ENCODE measurements at places on chromosomes 16 and 17.

- ATAC-seq: no peak
Measured at GRCh38 chr16:85495259-85495658, 117.9 kb upstream of the GSE1 start.

- ATAC-seq: no peak
Measured at GRCh38 chr16:66435896-66436295, 8.8 kb downstream of the BEAN1 start.

- peak; percentile 27 for ATAC-seq
Measured at GRCh38 chr17:20122254-20122879, 113.2 kb downstream of the SPECC1 start.

GRCh38 chr16:86848821-86849220, 270.5 kb downstream of the FOXL1 start:
- no peak for ATAC-seq

DNA sequence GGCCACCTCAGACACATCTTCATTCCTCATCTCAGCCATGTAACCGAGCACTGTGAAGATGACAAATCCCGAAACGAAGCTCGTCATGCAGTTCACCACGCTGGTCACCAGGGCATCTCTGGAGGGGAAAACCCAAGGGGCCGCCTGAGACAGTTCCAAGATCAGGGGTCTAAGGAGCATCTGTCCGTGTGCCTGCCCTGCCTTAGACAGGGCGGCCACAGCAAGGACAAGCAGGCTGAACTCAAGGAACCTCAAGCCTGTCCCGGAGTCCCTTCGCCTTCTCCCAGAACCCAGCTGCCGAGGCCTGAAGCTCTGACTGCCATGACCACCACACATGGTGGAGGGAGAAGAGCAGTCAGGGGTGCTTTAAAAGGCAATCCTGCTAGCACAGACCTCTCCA, 22.7 kb downstream of the SLC6A4 start:
- no peak for ATAC-seq

DNA sequence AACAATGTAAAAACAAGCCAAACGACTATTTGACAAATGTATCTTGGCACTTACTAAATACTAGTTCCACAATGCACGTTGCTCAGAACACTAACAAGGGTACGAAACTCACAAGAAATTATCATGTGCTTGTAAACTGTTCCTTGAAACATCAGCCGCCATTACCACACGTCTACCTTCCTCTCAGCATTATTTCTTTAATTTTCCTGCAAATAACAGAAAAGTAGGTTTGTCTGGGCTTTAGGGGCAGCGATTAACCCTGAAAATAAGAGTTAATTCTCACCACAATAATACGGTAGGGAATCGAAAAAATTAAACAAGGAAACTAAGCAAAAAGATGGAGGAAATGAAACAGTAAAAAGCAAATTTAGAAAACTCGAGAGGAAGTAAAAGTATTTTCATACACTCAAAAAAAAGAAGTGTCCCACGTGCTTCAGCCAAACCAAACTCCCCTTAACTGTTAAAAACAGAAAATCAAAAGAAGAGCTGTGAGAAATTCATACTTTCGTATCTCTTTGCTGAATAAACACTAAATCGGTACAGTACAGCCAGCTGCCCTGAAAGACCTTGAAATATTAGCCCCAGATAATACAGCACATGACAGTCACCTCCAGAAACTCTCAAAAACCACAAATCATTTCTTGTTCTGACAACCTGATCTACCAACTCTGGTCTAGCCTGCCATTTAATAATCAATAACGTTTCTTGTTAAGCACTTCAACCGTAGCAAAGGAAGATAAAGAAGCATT, 1.2 kb downstream of the ARHGAP17 start:
- no peak for ATAC-seq

DNA sequence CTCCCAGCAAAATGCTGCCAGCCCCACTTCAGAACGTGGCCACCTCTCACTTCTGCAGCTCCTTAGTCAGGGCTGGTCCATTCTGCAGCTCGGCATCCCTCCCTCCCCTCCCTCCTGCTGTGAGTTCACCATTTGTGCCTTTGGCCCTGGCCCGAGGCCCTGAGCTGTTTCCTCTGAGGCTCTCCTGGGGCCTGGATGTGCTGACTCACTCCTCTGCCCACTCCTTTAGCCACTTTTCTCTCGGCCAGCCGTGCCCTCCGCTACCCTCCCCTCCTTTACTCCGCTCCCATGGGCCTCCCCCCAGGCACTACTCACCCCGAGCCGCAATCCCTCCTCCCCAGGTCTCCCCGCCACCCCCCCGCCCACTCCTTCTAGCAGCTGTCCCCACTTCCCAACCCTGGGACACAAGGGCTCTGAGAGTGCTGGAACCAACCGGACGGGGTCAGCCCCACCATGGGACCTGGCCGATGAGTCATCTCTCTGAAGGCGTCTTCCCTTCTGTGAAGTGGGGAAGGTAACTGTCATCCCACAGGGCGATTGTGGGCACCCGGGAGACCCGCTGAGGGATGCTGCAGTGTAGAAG, 11.5 kb downstream of the KCNG4 start:
- peak; percentile 96 for ATAC-seq

- no peak for ATAC-seq
Measured at GRCh38 chr17:37389160-37389559, 13.4 kb downstream of the C17orf78 start.

- no peak for ATAC-seq
Measured at GRCh38 chr16:71867939-71868338, 16.0 kb downstream of the ZNF821 start.

- ATAC-seq: peak; percentile 75
Measured at GRCh38 chr16:20906341-20907255, 6.0 kb downstream of the LYRM1 start.

- ATAC-seq: peak; percentile 44
Measured at GRCh38 chr17:19270704-19271611, 33.8 kb downstream of the EPN2 start.

DNA sequence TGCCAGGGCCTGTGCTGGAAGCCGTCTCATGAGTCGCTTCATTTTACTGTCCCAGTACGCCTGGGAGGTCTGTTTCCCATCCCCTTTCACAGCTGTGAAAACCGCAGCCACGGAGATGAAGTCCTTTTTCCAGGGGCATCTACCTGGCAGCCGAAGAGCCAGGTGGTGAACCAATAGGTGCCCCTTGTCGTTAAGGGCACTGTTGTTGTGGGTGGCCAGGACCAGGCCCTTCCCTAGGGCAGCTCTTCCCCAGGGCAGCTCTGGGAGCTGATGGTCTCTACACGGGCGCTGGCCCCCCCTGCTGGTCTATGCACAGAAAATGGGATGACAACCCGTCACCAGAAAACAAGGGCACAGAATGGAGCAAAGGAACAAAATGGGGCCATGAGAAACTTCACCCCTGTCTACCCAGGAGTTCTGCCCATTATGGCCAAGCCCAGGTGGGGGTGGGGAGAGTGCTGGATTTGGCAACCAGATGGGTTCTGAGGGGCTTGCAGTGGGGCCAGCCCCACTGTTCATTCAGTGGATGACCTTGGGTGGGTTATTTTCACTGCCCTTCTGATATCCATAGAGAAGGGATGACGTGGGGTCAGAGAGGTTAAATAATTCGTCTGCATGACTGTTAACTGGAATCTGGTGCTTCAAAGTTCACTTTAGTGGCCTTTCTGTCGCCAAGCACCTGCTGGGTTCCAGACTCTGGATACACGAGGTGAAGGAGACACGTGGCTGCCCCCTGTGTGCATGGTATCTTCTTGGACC, 11.5 kb downstream of the RMI2 start:
- ATAC-seq: peak; percentile 82

DNA sequence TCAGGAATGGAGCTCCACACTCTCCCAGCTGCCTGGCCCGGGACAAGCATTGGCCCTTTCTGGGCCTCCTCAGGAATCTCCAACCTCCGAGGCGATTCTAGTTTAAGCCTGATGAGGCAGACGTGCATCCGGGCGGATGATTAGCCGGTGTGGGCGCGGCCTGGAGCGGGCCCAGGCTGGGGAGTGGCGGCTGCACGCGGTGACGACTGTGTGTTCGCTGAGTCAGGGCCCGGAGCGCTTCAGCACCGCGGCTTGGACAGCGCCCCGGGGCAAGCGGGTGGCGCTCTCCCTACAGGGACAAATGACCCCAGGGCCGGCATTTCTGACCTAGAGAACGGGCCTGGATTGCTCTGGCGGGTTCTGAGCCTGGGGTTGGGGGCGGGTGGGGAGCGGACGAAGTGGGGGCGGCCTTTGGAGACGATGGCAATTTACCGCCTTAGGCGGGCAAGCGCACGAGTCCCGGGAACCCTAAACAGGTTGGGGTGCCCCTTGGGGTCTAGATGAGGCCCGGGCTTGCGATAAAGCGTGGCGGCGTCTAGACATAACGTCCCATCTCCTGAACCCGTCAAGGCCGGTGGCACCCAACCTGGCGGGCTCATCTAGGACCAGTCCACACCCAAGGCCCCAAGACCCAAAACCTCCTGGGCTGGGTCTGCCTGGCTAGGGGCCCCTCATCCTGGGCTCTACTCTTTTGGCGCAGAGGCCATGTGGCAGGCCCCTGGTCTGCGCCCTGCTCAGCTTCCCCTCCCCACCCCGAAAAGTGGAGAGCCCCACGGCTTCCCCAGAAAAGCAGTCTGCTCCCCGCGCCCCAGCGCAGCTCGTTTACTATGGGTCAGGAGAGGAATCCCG, 22.3 kb upstream of the ZNHIT3 start:
- peak; percentile 85 for ATAC-seq

- ATAC-seq: peak; percentile 58
Measured at GRCh38 chr17:77880711-77881450, 77.6 kb upstream of the TNRC6C start.

- peak; percentile 79 for ATAC-seq
Measured at GRCh38 chr16:77660311-77660710, 62.0 kb upstream of the NUDT7 start.

DNA sequence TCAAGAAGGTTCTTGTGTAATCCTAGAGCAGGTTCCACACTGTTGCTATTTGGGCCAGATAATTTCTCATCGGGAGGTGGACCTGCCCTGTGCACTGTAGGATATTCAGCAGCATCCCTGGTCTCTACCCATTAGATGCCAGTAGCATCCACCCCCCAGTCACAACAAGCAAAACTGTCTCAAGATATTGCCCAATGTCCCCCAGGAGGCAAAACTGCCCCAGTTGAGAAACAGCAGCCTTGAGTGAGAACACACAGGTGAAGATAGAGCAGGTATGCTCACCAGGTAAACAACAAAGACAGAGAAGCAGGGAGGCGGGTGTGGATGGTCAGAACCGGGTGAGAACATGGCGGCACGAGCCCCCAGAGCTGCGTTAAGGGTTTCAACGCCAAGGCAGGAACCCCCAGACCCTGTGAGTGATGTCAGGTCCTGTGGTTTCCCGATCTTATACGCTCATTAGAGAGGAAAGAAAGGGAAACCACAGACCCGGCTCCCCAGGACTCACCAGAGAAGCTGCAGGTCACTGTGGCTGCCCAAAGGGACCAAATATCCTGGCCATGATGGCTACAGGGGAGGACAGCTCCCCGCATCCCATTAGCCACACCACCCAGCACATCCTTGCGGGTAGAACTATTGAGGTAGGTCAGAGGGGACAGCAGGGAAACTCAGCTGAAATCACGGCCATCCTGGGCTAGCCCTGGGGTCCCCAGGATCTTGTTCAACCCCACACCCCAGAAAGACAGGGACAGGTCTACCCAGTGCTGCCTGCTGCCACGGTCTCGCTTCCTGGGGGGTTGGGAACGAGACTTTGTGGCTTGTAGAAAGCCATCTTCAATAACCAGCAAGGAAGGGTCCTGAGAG, 21.2 kb downstream of the CDC42EP4 start:
- ATAC-seq: no peak

DNA sequence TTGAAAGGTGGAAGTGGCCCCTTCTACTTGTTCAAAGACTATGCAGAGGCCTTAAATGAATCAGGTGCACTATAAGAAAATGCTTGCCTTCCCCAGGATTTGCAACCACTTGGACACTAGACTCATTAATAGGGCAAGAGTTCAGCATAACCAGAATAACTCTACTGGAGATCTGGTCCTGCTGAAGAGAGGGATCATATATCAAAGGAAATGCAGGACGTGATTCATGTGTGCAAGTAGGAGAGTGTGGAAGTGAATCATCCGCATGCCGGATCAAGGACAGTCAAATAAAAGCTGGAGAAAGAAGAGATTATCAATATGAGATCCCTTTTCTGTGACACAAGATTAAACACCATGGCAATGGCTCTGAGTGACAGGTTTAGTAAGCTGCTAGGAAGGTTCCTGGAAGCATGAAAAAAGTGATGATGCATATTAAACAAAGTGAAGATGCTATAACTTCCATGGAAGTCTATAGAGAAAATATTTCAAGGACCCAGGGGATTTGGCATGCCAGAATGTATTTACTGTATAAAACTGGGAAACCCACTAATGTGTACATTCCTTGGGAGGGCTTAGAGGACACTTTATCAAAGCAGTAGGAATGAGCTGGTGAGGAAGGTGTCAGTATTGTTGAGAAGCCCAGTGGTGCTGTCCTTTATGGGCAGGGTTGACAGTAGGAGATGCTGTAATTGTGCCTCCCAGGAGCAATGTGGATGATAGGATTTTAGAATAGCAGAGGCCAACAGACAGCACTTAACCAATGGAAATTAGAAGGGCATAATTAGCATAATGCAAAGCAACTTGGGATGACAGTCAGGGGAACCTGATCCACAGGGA, 133.1 kb downstream of the ABCA8 start:
- peak; percentile 98 for ATAC-seq

- ATAC-seq: peak; percentile 21
Measured at GRCh38 chr17:66523378-66524200, 221.2 kb downstream of the PRKCA start.

- ATAC-seq: no peak
Measured at GRCh38 chr17:38893607-38894006, 23.7 kb downstream of the LASP1 start.

DNA sequence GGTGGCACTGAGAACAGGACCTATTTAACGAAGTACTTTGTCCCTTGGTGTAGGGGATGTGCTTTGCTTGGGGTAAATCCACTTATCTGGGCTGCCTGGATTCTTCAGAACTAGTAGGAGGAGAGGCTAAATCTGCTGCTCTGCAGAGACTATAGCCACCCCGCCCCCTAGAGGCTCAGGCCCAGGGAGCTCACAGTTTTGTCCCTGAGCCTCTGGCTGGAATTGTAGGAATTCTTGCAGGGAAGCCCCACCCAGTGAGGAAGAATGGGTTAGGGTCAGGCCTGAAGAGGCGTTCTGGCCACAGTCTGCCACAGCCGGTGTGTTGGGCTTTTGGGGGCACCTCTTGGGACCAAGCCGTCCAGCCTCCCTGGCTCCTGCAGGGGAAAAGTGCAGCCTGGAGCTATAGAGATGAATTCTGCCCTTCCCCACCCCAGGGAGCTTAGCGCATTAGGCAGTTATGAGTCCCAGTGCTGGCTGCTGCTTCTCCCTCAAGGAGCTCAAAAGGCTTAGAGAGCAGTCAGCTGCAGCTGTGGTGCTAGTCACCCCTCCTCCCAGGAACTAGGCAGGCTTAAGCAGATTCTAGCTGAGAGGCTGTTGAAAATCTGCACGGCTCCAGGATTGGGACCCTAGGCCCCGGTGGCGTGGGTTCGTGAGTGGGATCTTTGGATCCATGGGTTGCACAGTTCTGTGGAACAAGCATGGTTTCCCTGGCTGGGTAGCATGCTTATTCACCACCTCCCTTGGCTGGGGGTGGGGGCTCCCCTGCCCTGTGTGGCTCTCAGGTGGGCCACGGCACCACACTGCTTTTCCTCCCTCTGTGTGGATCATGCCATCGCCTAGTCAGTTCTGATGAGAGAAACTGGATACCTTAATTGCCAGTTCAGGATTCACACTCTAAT, 237.4 kb upstream of the TOM1L1 start:
- no peak for ATAC-seq

Data from SK-N-SH treated with all-trans-retinoic acid at 6 μM for 48 hours (cell line).